Stimulated activated CD8-positive, alpha-beta memory T cell treated with anti-CD3 and anti-CD28 coated beads, Interleukin-4, amount 100 ng/mL, for 1 hour (primary cell): ENCODE measurements at places on chromosomes 7 and 10.

DNA sequence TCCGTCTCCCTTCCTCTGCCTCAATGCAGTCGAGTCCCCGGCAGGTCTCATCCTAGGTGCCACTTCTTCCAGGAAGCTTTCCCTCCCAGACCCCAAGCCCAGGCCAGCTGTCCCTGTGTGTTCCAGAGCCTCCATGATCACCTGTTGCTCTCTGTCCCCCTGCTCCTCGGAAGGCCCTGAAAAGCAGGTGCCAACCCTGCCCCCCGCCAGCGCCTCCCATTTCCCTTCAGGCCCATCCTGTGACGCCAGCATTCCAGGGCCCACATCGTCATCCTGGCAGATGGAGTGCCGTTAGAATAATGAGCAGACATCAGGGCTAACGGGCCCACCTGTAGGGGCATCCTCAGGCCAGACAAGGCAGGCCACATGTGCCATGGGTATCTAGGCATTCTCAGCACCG lies 253.0 kb upstream of the PPP2R2D start:
- no peak for DNase-seq

DNA sequence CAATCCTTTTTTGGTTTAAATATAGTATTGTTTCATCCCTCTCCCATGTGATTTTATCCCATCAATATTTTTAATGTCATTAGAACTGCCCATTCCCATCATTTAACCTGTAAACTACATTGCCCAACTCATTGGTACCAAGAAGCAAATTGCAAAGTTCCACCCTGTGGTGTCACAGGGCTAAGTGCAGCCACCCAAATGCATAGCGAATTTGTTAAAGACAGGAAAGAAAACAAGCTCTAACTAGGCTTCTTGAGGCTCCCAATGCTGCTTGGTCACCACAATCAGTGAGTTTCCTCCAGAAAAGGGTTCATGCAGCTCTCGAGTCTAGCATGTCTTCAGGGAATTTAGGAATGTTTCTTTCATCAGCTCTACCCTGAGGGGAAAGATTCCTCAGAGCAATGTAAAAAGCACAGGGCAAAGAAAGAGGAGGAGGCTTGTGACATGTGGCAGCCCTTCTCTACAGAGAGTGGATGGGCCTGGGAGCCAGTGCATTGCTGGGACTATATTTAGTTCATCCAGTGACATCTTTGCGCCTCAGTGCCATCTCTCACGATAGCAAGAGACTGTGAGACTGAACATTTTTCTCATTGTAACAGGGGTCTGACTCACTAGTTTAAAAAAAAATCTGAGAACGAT lies 58.1 kb downstream of the CAV1 start:
- no peak for DNase-seq

DNA sequence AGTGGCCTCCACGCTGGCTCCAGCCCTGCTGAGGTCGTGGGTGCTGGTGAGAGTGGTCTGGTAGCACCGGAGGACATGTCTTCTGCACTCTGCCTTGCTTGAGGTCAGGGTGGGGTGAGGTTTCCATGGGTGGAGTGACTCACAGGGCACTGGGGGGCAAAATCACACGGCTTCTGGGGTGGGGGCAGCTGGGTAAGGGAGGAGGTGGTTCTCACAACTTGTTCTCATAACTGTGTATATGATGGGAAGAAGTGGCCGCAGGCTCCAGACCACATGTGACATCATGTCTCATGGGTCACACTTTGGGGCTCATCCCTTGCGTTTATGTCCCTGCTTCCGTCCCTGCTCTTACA lies 884 bp upstream of the PRF1 start:
- peak; percentile 45 for DNase-seq

DNA sequence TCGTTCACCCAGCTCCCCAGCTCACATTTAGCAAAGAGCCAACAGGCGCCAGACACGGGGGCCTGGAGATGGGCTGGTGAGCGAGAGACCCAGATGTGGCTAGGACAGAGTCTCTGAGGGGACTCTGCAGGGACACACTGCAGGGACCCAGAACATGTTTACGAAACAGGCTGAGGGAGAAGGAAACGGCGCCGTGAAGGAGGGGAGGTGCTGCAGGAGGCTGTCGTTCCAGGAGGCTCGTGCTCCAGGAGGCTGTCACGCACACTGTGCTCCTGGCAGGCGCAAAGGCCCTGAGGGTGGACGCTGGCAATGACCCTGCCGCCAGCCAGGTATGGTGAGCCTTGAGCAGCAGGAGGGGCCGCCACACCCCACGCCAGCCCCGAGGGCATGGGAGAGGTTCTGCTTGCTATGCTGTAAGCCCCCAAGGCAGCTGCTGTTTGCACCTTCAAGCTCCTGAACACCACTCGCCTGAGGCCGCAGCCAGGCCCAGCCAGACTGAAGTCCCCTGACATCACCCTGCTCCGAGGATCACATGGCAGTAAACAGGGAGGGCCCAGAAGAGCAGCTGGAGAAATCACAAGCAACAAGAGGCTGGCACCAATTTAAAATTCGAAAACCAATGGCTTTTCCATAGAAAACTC lies 27.3 kb downstream of the ADAP1 start:
- DNase-seq: no peak

GRCh38 chr7:132932296-132933071 lies 149.4 kb downstream of the CHCHD3 start:
- DNase-seq: no peak

DNA sequence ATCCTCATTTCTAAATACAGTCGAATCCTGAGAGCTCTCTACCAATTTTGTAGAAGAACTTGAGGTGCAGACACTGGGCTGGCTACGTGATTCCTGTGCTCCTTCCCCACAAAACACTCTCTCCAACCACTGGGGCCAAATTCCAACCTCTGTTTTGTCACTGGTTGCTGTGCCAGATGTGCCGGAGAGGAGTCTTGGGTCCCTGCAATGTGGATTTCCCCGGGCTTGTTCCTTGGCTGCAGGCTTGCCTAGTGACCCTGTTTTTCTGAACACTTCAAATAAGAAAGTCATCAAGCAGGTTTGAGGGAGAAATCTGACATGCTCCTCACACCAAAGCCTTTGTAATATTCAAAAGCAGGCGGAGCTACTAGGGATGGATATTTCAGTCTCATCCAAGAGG lies 44.4 kb upstream of the AGBL3 start:
- DNase-seq: no peak

GRCh38 chr7:78357709-78358108 lies 559.1 kb downstream of the PHTF2 start:
- DNase-seq: no peak

- DNase-seq: no peak
Measured at GRCh38 chr7:143735962-143736361, 21.5 kb downstream of the CTAGE6 start.

- no peak for DNase-seq
Measured at GRCh38 chr7:97733276-97734161, 1.6 kb downstream of the TAC1 start.

- no peak for DNase-seq
Measured at GRCh38 chr7:67019562-67020390, 23.1 kb downstream of the TYW1 start.

DNA sequence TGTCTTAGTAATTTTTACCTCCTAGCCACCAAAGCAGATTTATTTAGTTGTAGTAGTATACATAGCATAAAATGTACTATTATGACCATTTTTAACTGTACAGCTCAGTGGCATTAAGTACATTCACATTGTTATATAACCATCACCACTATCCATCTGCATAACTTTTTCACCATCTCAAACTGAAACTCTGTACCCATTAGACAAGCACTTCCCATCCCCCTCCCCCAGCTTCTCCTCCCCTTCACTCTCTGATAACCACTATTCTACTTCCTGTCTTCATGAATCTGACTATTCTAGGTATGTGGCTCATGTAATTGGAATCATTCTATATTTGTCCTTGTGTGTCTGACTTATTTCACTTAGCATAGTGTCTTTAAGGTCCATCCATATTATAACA lies 71.9 kb downstream of the MRPL32 start:
- DNase-seq: no peak

DNA sequence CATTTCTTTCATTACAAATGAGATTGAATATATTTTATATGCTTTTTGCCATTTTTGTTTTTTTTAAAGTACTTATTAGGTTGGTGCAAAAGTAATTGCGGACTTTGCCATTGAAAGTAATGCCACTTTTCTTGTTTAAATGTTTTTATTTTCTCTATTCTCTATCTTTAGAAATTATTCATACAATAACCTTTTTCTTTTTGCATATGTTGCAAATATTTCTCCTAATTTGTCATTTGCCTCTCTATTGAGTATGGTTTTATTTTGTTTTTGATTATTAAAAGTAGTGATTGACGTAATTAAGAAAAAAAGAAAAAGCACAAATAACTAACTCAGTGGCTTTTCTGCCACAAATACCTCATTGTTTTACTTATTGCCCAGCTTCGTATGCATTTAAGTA lies 172.4 kb downstream of the NPSR1 start:
- no peak for DNase-seq
